ENCODE measurements at places on chromosomes 1 and 21.

DNA sequence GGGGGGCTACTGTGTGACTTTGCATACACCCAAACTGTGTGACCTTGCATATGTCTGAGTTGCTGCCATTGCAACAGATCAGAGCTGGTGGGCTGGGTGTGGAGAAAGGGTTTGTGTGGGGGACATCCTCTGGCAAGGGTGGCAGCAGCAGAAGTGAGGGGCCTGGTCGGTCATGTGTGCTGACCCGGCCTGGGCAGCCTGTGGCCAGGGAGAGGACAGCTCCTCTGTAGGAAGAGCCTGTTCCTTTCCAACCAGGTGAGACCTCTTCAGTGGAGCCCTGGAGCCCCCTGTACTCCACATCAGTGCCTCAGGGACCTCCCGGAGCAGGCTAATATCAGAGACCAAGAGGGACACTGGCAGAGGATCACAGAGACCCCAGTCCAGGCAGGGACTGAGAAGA is 8.3 kb downstream of the PCSK9 start:
- no peak for DNase-seq

DNA sequence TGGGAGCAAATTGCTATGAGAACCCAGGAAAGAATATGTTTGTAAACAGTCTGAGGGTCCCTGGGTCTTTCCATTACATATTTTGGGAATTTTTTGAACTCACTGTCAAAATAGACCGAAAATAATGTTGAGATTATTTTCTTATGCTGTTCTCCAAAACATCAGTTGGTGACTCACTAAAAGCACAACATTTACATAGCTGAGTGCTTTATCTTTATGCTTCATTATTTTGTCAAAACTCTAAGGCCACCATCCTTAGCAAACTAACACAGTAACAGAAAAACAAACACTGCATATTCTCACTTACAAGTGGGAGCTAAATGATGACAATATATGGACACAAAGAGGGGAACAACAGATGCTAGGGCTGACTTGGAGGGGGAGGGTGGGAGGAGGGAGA is 459.3 kb downstream of the ADGRL2 start:
- DNase-seq, result no peak

DNA sequence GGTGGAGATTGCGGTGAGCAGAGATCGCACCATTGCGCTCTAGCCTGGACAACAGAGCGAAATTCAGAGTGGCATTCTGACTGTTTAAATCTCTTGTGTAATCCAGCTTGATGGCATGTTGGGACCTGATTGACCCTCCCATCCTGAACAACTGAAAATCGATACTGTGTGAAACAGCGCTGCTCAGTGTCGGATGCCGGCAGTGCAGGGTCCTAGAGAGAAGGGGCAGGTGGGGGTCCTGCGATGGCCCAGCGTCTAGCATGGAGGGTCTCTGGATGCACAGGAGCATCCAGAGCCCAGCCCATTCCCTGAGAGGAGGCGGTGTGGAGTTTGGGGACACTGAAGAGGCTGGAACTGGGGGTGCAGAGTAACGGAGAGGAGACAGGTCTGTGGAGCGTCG is 15.8 kb downstream of the AGT start:
- DNase-seq, result no peak

- DNase-seq, result no peak
Measured at GRCh38 chr1:67597336-67597735, 87.7 kb upstream of the GADD45A start.

- DNase-seq, result no peak
Measured at GRCh38 chr1:5453347-5453746, 538.9 kb downstream of the NPHP4 start.

DNA sequence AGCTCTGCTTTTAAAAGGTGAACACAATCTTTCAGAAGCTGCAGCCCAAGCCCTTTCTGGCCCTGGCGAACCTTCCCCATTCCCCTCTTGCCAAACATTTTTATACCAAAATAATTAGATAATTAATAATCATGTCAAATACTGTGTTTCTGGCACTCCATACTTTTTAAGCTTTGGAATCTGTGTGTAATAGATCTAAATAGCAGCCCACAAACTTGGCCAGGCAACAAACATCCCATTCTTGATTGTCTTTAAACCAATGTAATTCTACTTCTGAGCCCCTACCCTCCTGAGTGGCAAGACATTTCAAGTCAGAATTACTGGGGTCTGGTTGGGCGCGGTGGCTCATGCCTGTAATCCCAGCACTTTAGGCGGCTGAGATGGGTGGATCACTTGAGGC is 137.7 kb downstream of the NAV1 start:
- DNase-seq, result no peak

- no peak for DNase-seq
Measured at GRCh38 chr1:57866998-57867397, 443.1 kb upstream of the DAB1 start.

DNA sequence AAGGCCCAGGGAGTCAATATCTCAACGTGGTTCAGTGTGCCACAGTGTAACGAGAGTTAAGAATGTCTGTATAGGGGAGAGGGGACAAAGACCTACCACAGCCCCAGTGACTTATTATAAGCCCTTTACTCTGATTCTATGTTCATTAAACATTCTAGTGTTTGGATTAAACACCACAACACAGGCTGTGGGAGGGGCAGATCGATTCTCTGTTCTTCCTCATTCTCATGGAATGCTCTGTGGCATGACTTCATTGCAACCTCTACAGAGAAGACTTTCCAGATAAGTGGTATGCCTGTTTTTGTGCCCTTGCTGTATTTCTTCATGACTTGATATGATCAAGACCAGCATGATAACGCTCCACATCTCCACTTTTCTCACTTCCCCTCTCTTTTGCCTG is 39.0 kb upstream of the CD5L start:
- DNase-seq, result no peak

DNA sequence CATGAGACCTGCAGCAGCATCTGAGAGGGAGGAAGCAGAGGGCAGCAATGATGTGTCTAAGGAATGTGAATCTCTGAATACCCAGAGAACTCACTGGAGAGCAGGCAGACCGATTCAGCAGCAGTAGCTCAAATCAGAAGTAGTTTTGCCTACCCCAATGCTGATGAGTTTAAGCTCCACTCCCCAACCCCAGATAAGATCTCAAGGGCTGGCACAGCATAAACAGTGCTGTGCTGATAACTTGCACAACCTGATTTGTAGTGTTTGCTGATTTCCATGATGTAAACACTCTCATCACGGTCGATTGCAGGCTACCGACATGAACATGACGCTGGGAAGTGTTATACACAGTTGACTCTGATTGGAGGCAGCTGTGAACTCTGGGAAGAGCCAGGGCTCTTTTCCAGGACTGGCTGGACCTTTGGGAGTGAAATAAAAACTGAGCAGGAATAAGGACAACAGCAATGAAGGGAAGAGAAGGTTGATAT is 11.2 kb upstream of the HMGCS2 start:
- no peak for DNase-seq

- DNase-seq, result no peak
Measured at GRCh38 chr21:40658311-40658710, 188.6 kb downstream of the DSCAM start.

- no peak for DNase-seq
Measured at GRCh38 chr1:19504796-19505692, 19.7 kb upstream of the CAPZB start.

GRCh38 chr1:217482356-217483102 is 148.4 kb downstream of the GPATCH2 start:
- no peak for DNase-seq

DNA sequence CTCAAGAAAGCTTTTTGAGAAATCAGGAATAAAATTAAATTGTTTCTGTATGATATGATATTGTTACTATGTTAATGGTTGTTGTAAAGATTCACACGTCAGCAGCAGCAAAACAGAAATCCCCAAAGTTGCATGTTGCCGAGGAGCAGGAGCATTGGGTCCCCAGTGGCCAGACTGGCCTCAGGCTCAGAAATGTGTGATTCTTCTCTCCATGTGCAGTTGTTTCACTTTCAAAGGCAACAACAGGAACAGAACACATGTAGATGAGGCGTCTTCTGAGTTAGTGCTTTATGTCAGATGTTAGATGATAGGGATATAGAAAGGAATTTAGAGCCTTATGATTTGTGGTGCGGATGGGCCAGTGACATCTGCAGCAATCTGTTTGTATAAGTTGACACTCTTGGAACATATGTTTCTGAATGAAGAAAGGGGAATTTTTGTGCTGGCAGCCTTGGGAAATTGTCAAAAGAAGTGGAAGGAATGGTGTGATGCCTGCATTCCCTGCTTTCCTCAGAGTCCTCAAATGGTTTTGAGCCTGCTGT is 2.1 kb upstream of the TTLL7 start:
- no peak for DNase-seq

DNA sequence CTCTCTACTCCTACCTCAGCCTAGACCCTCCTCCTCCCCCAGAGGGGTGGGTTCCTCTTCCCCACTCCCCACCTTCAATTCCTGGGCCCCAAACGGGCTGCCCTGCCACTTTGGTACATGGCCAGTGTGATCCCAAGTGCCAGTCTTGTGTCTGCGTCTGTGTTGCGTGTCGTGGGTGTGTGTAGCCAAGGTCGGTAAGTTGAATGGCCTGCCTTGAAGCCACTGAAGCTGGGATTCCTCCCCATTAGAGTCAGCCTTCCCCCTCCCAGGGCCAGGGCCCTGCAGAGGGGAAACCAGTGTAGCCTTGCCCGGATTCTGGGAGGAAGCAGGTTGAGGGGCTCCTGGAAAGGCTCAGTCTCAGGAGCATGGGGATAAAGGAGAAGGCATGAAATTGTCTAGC is 21.6 kb upstream of the VPS13D start:
- peak; percentile 51 for DNase-seq

GRCh38 chr1:53438427-53439336 is 20.5 kb upstream of the DMRTB1 start:
- no peak for DNase-seq

- no peak for DNase-seq
Measured at GRCh38 chr1:159962176-159962575, 8.1 kb upstream of the SLAMF9 start.

DNA sequence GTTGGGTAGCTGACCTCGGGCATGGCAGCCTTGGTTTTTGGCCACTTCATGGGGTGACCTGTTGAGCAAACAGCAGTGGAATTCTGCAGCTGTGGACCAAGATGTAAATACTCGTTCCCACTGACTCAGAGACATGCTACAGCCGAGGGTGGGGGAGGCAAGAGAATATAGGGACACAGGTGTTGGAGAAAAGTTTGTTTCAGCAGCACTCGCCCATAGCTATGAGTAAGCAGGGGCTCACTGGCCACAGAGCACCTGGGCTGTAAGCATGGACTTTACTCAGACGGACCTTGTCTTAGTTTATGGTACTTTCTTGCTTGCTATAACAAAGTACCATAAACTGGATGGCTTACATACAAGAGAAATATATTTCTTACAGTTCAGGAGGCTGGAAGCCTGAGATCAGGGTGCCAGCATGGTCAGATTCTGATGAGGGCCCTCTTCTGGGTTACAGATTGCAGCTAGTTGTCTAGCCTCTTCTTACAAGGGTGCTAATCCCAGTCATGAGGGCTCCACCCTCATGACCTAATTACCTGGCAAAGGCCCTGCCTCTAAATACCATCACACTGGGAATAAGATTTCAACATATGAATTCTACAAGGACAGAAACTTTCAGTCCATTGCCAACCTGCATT is 437.2 kb upstream of the DAB1 start:
- DNase-seq, result no peak

DNA sequence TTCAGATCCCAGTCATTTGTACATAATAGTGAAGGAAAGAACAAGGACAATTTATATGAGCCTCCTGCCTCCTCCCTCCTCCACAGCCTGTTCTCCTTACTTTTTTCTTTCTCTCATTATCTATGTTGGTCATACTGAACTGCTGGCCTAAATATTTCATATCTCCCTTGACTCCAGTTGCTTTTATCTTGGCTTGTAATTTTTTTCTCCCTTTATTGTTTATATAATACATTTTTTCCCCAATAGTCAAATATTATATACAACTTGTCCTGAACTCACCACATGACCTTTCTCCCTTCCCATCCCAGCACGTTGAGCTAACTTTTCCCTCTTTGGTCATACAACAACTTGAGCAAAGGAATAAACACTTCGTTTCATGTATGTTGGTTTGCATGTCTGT is 752.1 kb downstream of the LTN1 start:
- no peak for DNase-seq

- DNase-seq, result no peak
Measured at GRCh38 chr1:152013664-152014237, 20.1 kb upstream of the S100A10 start.

DNA sequence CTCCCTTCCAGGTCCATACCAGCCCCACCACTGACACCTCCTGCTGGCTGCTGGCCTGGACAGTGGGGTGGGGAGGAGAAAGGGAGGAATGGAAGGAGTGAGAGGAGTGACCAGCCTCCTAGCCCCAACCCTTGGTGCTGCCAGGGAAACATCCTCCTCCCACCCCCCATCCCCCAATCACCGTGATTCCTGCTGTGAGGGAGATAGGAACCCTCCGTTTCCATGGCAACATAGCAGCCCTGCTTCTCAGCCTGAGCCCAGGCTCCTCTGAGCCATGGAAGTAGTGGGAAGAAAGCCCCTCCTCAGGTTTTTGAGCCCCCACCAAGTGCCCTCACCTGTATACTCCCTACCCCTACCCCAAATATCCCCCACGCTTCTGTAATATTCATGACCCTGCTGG is 44.4 kb upstream of the SCMH1 start:
- DNase-seq, result no peak

DNA sequence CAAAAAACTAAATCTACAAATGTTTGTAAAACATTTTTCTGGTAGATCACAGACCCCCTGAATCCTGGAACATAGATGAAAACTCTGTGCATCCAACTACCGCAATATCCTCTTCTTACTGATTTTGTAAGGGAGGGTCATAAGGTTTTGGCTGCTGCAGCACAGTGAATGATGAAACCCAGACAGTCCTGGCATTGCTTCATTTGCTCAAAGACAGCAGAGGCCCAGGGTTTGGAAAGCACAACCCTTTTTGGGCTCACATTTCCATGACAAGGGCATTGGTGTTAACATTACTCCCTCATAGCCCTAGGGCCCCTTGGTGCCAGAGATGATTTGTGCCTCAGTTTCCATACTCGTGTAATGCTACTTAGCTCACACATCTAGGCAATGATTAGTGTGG is 51.2 kb downstream of the PLXNA2 start:
- no peak for DNase-seq

DNA sequence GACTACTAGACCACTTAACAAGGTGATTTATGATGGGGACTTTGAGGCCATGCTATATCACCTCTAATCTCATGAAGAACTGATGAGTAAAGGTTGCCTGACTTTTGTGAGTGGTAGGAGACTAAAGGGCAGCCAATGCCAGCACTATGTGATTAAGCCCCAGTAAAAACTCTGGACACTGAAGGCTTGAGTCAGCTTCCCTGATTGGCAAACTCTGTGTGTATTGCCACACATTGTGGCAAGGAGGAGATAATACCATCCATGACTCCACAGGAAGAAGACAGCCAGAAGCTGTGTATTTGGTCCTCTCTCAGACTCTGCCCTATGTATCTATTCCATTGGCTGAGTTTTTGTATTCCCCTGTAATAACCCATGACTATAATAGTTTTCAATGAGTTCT is 413.3 kb upstream of the ZRANB2 start:
- no peak for DNase-seq

GRCh38 chr1:153769221-153769620 is 6.0 kb upstream of the SLC27A3 start:
- DNase-seq, result no peak

GRCh38 chr1:213251972-213252371 is 200.9 kb downstream of the RPS6KC1 start:
- DNase-seq, result no peak

- no peak for DNase-seq
Measured at GRCh38 chr1:8970870-8971337, 25.2 kb downstream of the CA6 start.

GRCh38 chr1:200042552-200043335 is 15.2 kb downstream of the NR5A2 start:
- DNase-seq, result no peak

GRCh38 chr1:29820401-29820800 is 584.1 kb downstream of the PTPRU start:
- no peak for DNase-seq

GRCh38 chr1:210645582-210646257 is 317.0 kb downstream of the HHAT start:
- no peak for DNase-seq

All from Right ventricle myocardium inferior (tissue), 1 donor.